NCI-H69 (cell line): ENCODE measurements at places on chromosomes 7 and 10.
A peak's percentile ranks its signal among the peaks of the same experiment; 100 is the strongest.

- DNase-seq: no peak
These were observed 92.0 kb upstream of the INSIG1 start for GRCh38 chr7:155205368-155206317.

DNA sequence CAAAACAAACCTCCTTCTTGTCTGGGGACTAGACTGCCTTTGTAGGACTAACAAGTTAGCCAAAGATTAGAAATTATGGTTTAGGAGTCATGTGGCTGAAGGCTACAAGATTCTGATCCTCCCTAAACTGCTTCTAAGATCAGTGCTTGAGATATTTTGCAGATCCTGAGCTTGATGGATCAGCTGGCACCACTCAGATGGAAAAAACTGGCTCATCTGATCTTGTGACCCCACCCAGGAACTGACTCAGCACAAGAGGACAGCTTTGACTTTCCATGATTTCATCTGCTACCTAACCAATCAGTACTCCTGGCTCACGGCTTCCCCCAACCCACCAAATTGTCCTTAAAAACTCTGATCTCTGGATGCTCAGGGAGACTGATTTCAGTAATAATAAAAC lies 271.5 kb upstream of the TAC1 start:
- DNase-seq: no peak

DNA sequence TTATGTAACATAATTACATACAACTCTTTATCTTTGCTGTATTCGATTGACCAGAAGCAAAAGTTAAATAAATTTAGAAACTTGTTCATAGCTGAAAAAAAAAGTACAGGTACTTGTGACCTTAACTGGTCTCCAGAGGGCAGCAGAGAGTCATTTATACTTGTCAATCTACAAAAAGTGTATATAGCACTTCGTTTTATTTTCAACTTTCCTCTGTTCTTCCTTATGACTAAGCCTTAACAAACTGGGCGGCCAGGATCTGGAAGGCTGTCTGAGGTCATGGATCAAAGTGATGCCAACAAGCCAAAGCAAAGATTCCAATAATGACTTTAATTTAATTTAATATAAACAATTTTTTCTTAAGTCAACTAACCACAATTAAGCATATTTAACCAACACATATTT lies 29.8 kb downstream of the C10orf67 start:
- peak; percentile 35 for DNase-seq

GRCh38 chr10:113524539-113525490 lies 28.0 kb upstream of the HABP2 start:
- DNase-seq: no peak

GRCh38 chr7:139482662-139483466 lies 609 bp downstream of the KLRG2 start:
- DNase-seq: peak; percentile 70

DNA sequence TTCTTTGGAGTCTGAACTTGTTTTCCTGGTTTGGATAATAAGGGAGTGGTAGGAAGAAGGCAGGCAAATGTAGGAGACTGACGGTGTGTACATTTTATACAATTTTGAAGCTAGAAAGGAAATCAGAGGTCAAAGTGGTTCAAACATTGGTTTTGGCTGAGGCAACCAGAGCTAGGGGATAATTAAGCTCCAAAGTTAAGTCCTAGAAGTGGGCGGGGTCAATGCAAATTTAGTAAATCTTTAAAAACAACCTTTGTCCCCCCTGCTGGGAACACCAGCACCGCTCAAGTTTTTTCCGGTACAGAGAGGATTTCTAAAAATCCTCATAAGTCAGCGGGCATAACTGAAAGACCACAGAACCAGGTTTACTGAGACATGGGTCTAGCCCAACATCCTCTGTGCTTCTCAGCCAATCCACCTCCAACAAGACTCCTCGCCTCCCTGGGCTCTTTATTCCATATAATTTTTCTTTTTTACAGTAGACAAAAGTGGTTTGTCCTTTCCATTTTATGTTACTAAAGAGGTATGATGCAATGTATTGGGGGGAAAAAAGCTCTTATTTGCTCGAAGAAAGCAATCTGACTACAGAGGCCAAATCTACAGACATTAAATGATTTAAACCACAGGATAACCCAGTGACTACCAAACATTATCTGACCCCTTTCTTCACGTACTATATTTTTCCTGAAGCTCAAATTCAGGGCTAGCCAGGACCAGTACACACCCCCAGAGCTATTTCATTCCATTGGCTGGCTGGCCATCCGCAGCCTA lies 1.6 kb downstream of the GLUD1 start:
- peak; percentile 39 for DNase-seq

DNA sequence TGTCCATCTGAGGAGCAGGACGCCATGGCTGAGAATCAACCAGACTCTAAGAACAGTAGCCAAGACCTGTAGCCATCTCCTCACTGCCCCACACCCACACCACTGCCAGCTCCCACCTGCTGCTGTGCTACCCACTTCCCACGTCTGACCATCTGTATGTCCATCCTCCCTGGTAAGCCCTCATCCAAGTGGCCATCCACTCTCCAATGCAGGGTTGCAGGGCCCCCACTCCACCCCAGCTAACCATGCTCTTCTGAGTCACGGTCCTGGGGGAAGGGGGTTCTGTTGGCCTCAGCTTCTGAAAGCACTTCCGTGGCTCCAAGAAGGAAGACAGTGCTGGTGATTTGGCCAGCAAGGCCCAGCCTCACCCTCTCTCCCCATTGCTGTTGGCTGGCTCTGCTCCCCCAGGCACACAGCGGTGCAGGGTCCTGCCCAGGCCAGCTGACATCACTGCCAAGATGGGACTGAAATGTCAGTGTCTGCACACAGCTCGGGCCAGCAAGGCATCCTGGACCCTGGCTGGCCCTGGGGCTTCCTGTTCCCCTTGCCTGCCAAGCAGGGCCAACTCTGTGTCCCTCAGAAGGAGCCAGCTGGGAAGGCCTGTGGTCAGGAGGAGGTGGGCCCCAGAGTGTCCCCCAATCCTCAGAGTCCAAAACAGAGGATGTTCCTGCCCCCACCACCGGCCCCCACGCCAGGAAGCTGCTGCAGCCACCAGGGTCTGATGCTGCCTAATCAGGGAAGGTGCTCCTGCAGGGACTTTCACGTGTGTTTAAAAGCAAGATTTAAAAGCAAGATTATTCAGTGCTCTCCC lies 17.5 kb downstream of the RASGEF1A start:
- DNase-seq: no peak

GRCh38 chr7:49848211-49848841 lies 74.9 kb downstream of the VWC2 start:
- no peak for DNase-seq

DNA sequence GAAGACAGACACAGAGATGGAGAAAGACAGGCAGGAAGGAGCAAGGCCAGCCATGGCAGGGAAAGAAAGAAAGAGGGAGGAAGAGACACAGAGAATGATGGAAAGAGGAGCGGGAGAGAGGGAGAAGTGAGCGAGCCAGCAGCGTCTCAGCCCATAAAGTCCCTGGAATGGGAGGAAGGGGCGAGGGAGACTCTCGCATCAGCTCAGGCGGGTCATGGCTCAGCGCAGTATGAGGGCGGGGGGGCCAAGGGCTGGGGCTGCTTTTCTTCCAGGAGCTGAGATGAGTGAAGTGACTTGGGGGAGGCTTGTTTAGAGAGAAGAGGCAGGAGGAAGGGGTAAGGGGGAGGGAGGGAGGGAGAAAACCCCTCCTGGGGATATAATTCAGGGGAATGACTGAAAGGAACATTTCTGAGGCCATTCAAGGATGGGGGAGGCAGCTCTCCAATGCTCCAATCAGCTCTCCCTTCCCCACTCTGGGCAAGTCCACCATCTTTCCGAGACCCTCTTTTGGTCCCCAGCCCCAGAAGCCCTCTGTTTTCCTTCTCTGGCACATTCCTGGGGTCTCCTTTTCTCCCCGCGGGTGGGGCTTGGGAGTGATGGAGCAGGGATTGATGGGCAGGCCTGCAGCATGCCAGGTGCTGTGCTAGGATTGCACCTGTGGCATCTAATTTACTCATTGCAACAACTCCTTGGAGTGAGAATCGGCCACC lies 87.9 kb downstream of the HIF1AN start:
- no peak for DNase-seq

GRCh38 chr10:122013311-122013780 lies 24.4 kb downstream of the TACC2 start:
- DNase-seq: no peak

DNA sequence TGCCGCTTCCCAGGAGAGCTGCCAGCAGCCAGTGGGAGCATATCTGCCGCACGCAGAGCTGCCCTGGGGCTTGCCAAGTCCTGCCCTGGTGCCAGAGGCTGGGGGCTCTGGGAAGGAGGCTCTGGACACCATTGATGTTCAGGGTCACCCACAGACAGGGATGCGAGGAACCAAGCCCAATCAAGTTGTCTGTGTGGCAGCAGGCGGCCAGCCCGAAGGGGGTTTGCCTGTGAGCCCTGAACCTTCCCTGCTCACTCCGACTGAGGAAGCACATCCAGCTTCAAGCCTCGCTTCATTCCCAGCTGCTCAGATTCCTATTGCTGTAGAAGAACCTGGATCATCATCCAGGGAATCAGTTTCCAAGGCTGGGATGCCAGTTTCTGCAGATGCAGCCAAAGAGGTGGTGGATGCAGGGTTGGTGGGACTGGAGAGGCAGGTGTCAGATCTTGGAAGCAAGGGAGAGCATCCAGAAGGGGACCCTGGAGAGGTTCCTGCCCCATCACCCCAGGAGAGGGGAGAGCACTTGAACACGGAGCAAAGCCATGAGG lies 94.6 kb downstream of the TACC2 start:
- DNase-seq: no peak

GRCh38 chr10:43715334-43715733 lies 66.7 kb upstream of the ZNF32 start:
- DNase-seq: no peak

- DNase-seq: no peak
These were observed 9.9 kb upstream of the DNAAF5 start for GRCh38 chr7:716636-717035.

DNA sequence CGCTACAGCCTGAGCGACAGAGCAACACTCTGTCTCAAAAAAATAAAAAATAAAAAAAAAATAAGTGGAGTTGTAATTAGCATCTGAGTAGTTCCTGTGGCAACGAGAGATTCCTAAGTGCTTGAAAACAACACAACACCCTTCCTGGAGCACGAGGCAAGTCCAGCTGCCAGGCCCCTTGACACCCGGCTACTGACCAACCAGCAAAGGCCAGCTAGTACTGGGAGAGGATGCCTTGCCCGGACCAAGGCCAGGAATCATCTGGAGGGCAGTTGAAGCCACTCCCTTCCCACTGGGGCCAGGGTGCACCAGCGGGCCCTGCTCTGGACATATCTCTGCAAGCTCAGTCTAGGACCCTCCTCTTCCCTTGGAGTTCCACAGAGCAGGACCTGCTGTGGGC lies 536 bp downstream of the C10orf105 start:
- no peak for DNase-seq

DNA sequence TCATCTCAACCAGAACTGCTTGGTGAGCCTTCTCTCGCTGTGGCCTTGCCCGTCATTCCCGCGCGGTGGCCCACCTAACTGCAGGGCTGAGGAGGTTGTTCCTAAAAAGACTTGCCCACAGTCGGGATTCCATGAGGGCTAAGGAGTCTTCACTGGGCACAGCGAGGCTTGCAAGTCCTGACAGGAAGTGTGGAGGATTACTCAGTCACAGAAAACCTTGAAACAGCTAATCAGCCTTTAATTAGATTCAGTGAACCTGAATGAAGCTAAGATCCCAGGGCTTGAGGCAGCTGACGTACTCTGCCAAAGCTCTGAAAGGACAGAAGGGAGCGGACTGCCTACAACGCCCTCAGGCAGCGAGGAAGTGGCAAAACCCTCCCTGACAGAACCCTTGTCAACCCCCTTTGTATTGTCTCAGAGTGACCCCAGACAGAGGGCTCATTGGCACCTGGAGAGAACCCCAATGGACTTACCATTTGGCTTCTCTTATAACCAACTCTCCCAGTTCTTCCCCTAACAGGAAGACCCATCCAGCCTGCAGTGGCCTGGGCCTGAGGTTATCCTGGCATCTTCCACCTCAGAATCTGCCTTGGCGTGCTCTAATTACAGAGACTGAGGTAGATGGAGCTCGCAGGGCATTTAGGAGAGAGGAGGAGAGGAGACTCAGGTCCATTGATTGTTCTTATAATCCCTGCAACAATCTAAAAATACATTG lies 2.5 kb upstream of the LAMB4 start:
- DNase-seq: peak; percentile 98

DNA sequence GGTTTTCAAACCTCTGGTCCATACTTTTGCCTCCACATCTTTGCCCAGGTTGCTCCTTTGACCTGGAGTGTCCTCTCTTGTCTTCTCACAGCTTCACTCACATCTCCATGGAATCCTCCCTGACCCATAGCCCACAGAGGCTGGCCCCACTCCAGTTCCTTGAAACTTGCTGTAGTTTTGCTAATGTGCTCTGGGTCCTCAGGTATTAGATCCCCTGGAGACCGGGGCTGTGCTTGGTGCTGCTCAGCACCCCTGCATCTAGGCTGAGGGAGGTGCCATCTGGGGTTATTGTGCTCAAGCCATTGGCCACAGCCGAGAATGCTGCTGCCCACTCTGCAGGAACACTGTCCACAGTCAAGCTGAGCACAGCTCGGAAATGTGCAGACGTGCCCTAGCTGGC lies 16.5 kb downstream of the KNDC1 start:
- no peak for DNase-seq

DNA sequence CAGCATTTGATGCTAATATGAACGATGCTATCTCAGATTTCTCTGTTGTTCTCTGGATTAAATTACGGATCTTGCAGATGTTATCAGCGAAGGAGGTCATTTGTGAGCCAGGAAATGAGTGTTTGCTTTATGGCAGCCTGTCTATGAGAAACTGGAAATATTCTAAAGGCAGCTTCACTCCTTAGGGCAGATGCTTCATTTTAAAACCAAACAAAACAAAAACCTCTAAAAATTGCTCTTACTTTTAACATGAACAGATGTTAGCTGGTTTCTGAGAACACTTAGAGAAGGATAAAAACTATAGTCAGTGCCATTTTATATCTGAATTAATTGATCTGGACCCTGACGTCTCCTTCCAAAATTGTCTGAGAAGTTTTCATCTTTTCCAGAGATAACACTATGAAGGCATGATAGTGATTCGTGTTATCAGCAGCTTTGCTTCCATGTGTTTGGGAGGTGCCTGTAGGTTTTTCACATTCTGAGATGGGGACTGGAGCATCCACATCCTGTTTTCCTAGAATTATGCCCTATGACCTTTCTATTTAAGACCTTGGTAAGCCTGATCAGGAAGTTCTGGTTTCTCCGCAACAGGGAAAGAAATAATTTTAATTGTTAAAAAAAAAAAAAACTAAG lies 53.1 kb downstream of the CPED1 start:
- peak; percentile 48 for DNase-seq

DNA sequence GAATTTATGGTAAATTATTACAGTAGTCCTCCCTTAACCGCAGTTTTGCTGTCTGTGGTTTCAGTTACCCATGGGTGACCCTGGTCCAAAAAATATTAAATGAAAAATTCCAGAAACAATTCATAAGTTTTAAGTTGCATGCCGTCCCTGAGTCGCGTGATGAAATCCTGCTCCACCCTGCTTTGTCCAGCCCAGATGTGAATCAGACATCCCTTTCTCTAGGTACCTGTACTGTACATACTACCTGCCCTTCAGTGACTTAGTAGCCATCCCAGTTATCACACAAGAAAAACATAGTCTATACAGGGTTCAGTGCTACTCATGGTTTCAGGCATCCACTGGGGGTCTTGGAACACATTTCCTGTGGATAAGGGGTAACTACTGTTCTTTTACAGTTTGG lies 20.5 kb upstream of the RHEB start:
- no peak for DNase-seq
